ENCODE measurements at places on chromosomes 3 and 15.

GRCh38 chr3:31086698-31087097 is 192.2 kb upstream of the GADL1 start:
- DNase-seq: no peak

- DNase-seq: no peak
These were observed 262.5 kb downstream of the SOX2 start for GRCh38 chr3:181974198-181974597.

DNA sequence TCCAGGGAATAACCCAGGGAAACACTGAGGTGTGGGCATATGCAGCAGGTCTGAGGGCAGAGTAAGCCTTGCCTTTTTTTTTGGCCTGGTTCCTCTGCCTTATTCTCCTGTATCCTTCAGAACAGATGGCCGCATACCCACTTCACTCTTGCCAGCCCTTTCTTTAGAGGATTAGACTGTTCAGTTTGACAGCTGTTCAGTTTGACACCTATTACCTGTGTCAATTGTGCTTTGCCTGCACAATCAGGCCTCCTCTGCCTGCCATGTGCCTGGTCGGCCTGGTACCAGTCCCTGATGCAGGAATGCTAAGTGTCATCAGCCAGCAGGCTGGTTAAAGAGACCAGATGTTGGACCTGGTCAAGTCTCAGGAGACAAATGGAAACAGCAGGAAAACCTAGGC is 22.3 kb downstream of the TM6SF1 start:
- no peak for DNase-seq

GRCh38 chr3:151171145-151171757 is 31.8 kb downstream of the GPR171 start:
- no peak for DNase-seq

GRCh38 chr3:189169728-189170127 is 2.0 kb upstream of the TPRG1 start:
- DNase-seq: no peak

DNA sequence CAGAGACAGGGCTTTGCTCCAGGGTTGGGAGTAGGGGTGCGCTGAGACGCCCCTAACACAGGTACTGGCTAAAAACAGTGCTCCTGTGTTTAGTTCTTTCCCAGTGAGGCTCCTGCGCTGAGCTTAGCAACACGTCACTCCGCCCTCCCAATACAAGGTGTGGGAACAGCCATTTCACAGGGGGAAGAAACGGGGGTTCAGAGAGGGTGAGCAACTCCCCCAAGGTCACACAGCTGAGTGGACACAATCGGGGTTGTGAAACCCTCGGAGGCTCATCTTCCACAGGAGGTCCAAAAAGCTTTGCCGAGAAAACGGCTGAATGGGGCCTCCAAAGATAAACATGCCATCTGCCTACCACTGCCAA is 628 bp downstream of the PRRT3 start:
- no peak for DNase-seq

DNA sequence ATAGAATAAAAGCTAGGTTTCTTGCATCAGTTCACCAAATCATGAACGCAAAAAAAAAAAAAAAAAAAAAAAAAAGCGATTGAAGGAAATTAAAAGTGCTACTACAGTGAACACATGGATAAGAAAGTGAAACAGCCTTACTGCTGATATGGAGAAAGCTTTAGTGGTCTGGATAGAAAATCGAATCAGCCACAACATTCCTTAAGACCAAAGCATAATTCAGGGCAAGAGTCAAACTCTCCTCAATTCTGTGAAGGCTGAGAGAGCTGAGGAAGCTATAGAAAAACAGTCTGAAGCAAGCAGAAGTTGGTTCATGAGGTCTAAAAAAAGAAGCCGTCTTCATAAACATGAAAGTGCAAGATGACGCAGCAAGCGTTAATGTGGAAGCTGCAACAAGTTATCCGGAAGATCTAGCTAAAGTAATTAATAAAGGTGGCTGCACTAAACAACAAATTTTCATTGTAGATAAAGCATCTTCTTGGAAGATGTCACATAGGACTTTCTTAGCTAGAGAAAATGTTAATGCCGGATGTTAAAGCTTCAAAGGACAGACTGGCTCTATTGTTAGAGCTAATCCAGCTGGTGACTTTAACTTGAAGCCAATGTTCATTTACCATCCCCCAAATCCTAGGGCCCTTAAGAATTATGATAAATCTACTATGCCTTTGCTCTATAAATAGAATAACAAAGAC is 19.2 kb downstream of the P3H2 start:
- DNase-seq: no peak

- no peak for DNase-seq
These were observed 24.8 kb downstream of the TMEM212 start for GRCh38 chr3:171867981-171868380.
